Transverse colon (tissue), 4 donors: ENCODE measurements at places on chromosomes 6 and 20. TPM values are rescaled to one million over a fixed set of nuclear protein-coding genes. Genes with fewer than 3 reads are reported as not detected.

The TCP1 gene
- 170 TPM for total RNA-seq

The ASCC3 gene
- total RNA-seq = 15.7 TPM

The SLC35F1 gene
- 0.60 TPM for total RNA-seq

The SYCP2 gene
- 0.82 TPM for total RNA-seq

The C2 gene
- total RNA-seq = 7.5 TPM
